ENCODE measurements at places on chromosomes 7 and 10.

GRCh38 chr10:11213137-11213536, 195.5 kb downstream of the CELF2 start:
- DNase-seq: no peak

GRCh38 chr10:35415505-35415904, 79.2 kb downstream of the CCNY start:
- no peak for DNase-seq

DNA sequence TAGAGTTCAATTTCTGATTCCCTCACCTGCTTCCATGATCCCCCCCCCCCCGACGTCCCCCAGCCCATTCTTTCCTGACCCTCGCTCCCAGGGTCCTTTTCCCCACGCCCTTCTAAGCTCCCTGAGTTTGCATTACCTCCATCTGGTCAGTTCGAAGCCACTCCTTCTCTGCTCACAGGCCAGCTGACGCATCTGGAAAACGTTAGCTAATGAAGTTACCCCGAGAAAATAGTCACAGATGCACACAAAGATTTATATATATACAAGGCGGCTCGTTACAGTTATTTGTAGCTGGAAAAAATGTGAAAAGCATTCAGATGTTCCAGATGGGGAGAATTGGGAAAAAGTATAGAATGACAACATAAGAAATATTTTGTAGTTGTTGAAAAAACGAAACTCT, 630.0 kb upstream of the FOXK1 start:
- DNase-seq: no peak

DNA sequence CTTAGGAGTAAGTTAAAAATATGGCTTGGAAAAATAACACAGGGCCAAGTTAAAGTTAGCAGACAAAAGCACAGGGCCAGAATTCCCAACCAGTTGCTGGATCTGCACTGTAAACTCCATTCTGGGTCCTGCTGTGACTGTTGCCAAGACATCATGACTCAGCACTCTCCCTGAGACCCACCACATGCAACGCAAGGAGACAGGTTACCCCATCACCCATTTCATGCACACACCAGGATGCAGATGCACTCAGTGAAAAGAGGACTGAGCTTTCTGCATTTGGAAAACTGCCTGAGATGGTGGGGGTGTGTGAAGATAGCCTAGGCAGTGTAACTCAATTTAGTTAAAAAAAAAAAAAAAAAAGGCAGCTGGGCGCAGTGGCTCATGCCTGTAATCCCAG, 97.6 kb upstream of the ZNF438 start:
- DNase-seq: no peak

DNA sequence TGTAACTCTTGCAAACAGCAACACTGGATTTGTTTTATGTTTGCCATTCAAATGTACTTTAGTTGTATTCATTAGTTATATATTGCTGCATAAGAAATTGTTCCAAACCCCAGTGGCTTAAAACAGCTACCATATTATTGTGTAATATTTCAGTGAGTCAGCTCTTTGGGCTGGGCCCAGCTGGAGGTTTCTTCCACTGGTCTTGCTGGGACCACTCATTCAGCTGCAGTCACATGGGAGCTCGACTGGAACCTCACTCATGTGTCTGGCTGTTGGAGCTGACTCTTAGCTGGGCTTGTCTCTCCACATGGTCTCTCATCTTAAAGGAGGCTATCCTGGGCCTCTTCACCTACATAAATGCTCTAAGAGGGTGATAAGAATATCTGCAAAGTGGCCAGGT, 23.2 kb upstream of the PIP4K2A start:
- DNase-seq: peak; percentile 36

GRCh38 chr7:120843109-120843508, 14.8 kb downstream of the TSPAN12 start:
- DNase-seq: no peak

GRCh38 chr10:48470115-48470892, 134.6 kb downstream of the ARHGAP22 start:
- DNase-seq: no peak

DNA sequence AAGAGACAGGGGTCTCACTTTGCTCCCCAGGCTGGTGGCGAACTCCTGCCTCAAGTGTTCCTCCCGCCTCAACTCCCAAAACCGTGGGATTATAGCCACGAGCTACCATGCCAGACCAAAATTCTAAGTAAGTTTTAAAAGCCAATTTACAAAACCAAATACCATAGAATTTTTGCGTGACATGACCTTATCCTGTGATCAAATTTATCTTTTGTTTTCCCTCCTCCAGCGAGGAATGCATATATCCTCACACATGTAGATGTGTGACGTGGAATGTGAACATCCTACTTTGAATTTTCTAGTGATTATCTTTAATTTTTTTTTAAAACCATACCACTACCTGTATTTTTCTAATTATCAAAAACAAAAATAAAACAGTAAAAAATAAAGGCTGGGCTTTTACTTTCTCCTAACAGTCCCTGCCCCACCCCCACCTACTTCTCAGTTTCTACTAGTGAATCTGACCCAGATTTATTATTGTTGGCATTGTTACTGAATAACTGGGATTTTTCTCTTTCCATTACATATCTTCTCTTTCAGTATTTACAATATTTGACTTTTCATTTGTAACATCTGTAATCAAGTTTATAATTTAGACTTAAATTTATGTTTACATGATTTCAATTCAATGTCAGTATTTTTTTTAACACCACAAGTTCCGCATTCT, 26.0 kb downstream of the CYTH3 start:
- DNase-seq: no peak

GRCh38 chr7:98628418-98628817, 11.3 kb downstream of the NPTX2 start:
- DNase-seq: no peak

DNA sequence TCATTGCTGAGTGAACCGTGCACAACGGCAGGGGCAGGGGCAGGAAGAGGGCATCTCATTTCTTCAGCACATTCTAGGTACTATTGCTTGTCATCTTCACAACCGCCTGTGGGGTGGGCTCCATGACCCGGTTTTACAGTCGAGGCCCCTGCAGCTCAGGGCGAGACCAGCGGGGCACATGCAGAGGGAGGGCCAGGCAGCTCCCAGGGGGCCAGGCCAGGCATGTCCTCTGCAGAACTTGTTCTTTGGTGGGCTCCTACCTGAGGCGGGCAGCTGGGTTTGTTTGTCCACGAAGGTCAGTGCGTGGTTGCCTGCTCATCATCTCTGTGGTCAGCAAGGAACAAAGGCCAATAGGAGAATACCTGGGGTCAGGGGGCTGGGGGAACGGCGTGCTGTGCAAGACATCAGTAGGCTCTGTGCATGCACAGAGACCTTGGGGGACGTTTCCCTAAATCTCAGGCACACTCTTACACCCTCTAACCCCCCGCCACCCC, 75.1 kb upstream of the LEP start:
- no peak for DNase-seq

GRCh38 chr10:9198611-9199010, 1144.1 kb downstream of the GATA3 start:
- DNase-seq: no peak

GRCh38 chr7:134886353-134887057, 99.8 kb upstream of the AGBL3 start:
- no peak for DNase-seq

DNA sequence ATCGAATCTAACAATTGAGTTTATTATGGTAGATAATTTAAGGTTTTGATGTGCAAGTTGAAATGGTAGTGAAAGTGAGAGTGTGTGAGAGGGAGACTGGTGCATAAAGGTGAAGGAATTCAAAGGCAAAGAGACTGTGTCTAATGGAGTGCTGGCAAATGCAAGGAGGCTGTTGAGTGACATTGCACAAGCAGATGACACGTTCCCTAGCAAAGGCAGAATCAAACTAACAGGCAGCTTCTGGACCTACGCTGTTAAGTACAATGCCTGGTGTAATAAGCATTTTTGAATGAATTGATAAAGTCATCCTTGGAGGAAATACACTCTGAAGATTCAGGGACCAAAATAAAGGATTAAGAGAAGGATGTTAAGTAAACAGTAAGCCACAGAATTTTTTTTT, 11.7 kb upstream of the GPR141 start:
- DNase-seq: no peak

DNA sequence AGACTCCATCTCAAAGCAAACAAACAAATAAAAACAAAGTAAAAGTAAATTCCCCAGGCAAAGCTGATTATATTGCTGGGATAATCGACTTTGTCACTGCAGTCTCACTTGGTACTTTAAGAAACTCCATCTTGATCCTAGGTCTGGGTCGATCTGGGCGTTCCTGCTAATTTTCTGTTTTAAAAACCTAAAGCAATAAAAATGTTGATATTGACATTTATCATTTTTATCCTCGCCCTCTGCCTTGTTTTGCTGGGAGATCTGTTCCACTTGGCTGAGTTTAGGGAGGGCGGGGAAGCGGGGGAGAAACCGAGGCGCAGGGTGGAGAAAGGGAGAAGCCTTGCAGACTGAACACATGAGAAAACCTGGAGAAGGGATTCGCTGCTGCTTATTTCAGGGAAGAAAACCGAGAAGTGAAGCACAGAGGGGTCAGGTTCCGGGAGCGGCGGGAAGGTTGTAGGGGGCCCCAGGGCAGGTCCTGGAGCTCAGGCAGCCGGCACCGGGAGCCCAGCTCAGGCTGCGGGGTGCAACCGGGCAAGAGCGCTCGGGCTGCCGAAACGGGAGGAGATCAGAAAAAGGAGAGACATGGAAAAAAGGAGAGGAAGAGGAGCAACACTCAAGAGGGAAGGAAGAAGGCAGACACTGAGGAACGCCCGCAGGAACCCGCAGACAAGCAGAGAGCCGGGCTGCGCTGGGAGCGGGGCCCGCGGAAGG, 27.3 kb upstream of the KMT2C start:
- no peak for DNase-seq

GRCh38 chr10:49539320-49539885, 482 bp upstream of the ERCC6 start:
- no peak for DNase-seq

Data from epithelial cell of prostate (primary cell).